HT1080 (cell line): ENCODE measurements at places on chromosomes 5 and 9. TPM values are rescaled to one million over a fixed set of nuclear protein-coding genes. Genes with fewer than 3 reads are reported as not detected.

Gene TAF11L5
- not detected in 2 replicates for total RNA-seq

Gene ARL14EPL
- 0.17 TPM in 1 of 2 replicates, not detected in the other for total RNA-seq

Gene EDIL3
- total RNA-seq, result 2.4 and 3.0 TPM in 2 replicates

Gene ANKRD34B
- total RNA-seq, result not detected in 2 replicates

Gene TJP2
- total RNA-seq, result 107 and 115 TPM in 2 replicates

Gene SREK1
- 47.5 and 87.6 TPM in 2 replicates for total RNA-seq

Gene ALDH1B1
- 27.5 and 30.9 TPM in 2 replicates for total RNA-seq

Gene OGN
- not detected in 2 replicates for total RNA-seq

Gene ZNF483
- total RNA-seq, result not detected in 2 replicates

Gene LYSMD3
- total RNA-seq, result 5.7 and 12.1 TPM in 2 replicates

Gene JADE2
- total RNA-seq, result 33.5 and 46.9 TPM in 2 replicates

Gene GPR150
- total RNA-seq, result not detected in 2 replicates

Gene SAPCD2
- 58.5 and 69.2 TPM in 2 replicates for total RNA-seq

Gene LMAN2
- 213 and 237 TPM in 2 replicates for total RNA-seq

Gene OR1J2
- total RNA-seq, result 0.17 TPM in 1 of 2 replicates, not detected in the other

Gene GRIA1
- total RNA-seq, result 0.13 and 0.33 TPM in 2 replicates

Gene ANKRD31
- total RNA-seq, result 0.08 and 0.13 TPM in 2 replicates

Gene CCDC171
- 0.77 and 0.80 TPM in 2 replicates for total RNA-seq

Gene TXNDC8
- total RNA-seq, result not detected in 2 replicates

Gene LPAR1
- 2.1 and 2.7 TPM in 2 replicates for total RNA-seq

Gene LCN2
- total RNA-seq, result not detected in 2 replicates

Gene CARD9
- 0.43 and 0.66 TPM in 2 replicates for total RNA-seq

Gene ISOC1
- 15.9 and 21.5 TPM in 2 replicates for total RNA-seq

Gene AMBP
- total RNA-seq, result 0.30 and 0.47 TPM in 2 replicates

Gene FEM1C
- total RNA-seq, result 8.1 and 12.9 TPM in 2 replicates

Gene TNPO1
- total RNA-seq, result 167 and 205 TPM in 2 replicates

Gene SLC6A7
- total RNA-seq, result 0.03 TPM in 1 of 2 replicates, not detected in the other

Gene ATOX1
- 208 and 248 TPM in 2 replicates for total RNA-seq

Gene SMAD5
- total RNA-seq, result 57.0 and 67.8 TPM in 2 replicates

Gene SYK
- 0.03 and 0.68 TPM in 2 replicates for total RNA-seq

Gene APBA1
- total RNA-seq, result 1.3 and 4.5 TPM in 2 replicates

Gene ADCY2
- 0.35 TPM in 1 of 2 replicates, not detected in the other for total RNA-seq

Gene TYRP1
- 0.20 and 0.74 TPM in 2 replicates for total RNA-seq

Gene BSPRY
- not detected in 2 replicates for total RNA-seq

Gene CSF2
- not detected in 2 replicates for total RNA-seq

Gene FAM221B
- total RNA-seq, result not detected in 2 replicates

Gene SPINK5
- total RNA-seq, result not detected in 2 replicates

Gene FOXD4L3
- total RNA-seq, result not detected in 2 replicates

Gene NMUR2
- not detected in 2 replicates for total RNA-seq

Gene CFAP90
- total RNA-seq, result not detected in 2 replicates

Gene SPACA9
- 2.6 and 5.5 TPM in 2 replicates for total RNA-seq

Gene OTP
- not detected in 2 replicates for total RNA-seq

Gene ACOT12
- 0.03 TPM in 1 of 2 replicates, not detected in the other for total RNA-seq

Gene NR5A1
- total RNA-seq, result not detected in 2 replicates

Gene RNF183
- not detected in 2 replicates for total RNA-seq

Gene PCDHGA8
- 0.17 and 0.61 TPM in 2 replicates for total RNA-seq

Gene ZNF454
- total RNA-seq, result not detected in 2 replicates

Gene PTPN3
- total RNA-seq, result 5.0 and 10.1 TPM in 2 replicates

Gene GRXCR2
- not detected in 2 replicates for total RNA-seq

Gene PAEP
- total RNA-seq, result 15.7 and 17.5 TPM in 2 replicates

Gene CCNI2
- not detected in 2 replicates for total RNA-seq

Gene NR6A1
- total RNA-seq, result 1.1 and 2.0 TPM in 2 replicates
